ENCODE measurements at places on chromosomes 4 and X.

- no peak for DNase-seq
Measured at GRCh38 chr4:118867311-118868067, 21.2 kb upstream of the SYNPO2 start.

DNA sequence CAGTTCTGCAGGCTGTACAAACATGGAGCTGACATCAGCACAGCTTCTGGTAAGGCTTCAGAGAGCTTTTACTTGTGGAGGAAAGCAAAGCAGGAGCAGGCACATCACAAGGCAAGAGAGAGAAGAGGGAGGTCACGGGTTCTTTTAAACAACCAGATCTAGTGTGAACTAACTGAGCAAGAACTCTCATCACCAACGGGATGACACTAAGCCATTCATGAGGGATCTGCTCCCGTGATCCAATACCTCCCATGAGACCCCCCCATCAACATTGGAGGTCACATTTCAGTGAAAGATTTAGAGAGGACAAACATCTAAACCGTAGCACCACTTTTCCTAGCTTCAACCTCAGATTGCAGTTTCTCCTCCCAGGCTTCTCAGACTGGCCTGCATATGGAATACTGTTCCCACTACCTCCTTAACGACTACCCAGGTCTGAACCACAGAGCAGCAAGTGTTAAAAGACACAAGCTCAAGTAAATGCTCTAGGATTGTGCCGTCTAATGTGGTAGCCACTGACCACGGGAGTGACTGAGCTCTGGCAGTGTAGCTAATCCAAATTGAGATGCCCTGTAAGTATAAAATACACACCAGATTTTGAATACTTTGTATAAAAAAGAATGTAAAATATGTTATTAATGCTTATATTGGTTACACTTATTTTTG, 192.7 kb downstream of the PTTG2 start:
- no peak for DNase-seq

DNA sequence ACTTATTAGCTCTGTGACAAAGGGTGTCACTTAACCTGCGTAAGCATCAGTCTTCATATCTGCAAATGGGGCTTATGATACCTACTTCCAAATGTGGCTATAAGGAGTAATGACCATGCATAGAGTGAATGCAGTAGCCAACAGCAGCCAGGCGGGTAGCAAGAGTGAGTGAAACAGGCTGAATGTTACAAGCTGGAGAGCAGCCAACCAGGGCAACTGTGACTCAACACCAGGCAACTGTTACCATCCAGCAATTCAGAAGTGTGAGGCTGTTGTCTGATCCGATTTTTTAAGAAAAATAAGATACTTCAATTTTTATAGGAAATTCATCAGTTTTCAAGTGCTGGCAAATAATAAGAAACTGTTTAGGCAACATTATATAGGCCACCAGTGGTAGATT, 270.2 kb upstream of the TAPT1 start:
- DNase-seq = no peak

GRCh38 chr4:22667332-22667940, 25.3 kb upstream of the GBA3 start:
- no peak for DNase-seq

DNA sequence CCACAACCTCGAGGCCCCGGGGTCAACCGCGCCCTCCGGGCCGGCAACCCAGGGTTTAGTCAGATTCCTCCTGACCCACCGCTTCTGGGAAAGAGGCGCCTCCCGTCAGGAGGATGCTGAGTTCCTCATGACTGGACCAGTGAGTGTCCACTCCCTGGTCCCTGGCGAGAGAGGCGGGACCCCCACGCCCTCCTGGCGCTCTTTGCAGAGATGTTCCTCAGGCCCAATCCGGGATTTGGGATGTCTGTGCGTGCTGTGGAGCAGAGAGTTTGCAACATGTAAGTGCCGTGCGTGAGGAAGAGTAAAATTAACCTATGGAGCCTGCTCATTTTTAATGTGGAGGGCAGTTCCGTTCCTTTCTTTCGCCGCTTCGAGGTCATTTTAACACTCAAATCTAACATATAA, 824 bp upstream of the UGDH start:
- DNase-seq = peak; percentile 62

GRCh38 chr4:128812442-128813235, 3.1 kb downstream of the JADE1 start:
- DNase-seq = peak; percentile 88
